ENCODE measurements at places on chromosomes 11 and 22. TPM values are rescaled to one million over a fixed set of nuclear protein-coding genes. Genes with fewer than 3 reads are reported as not detected.

Gene BTG4
- not detected for polyA plus RNA-seq

GRCh38 chr11:26187639-26188038 is 144.3 kb upstream of the ANO3 start:
- DNase-seq, result no peak
- no peak overlapping the region for H3K27ac ChIP-seq
- no peak overlapping the region for H3K4me3 ChIP-seq
- H3K4me1 ChIP-seq, result no peaks in the 10 kb centered on the region
- no peaks in the 10 kb centered on the region for H3K36me3 ChIP-seq

DNA sequence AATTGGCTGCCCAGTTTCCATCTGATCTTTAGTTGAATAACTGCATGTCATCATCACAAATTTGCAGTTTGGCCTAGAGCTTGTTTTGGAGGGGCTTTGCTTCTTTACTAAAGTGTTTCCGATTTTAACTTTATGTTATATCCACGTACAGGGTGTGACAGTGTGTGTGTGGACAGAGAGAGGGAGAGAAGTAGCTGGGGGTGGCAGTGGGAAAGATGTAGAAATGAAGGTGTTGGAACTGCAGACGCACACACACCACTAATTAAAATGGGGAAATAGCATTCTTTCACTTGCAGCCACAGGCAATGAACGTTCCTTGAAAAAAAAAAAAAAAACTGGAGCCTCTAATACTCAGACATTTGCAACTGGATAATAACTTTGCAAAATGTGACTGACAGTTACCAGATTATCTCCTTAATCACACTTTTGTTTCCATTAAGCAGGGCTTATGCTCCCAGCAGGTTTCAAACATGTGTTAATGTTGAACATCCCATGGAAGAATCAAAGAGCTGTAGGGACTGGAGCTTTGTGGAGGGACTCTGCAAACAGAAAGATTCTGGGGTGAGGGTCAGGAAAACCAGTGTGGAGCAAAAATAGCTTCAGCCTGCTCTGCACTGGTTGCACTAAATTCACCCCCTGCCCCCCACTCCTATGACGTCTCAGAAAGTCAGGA is 238.1 kb upstream of the TENM4 start:
- H3K4me1 ChIP-seq, result no peaks in the 10 kb centered on the region
- H3K36me3 ChIP-seq, result no peaks in the 10 kb centered on the region
- no peak overlapping the region for H3K27ac ChIP-seq
- no peaks in the 10 kb centered on the region for H3K27me3 ChIP-seq

Gene ALDH3B1
- not detected for polyA plus RNA-seq

DNA sequence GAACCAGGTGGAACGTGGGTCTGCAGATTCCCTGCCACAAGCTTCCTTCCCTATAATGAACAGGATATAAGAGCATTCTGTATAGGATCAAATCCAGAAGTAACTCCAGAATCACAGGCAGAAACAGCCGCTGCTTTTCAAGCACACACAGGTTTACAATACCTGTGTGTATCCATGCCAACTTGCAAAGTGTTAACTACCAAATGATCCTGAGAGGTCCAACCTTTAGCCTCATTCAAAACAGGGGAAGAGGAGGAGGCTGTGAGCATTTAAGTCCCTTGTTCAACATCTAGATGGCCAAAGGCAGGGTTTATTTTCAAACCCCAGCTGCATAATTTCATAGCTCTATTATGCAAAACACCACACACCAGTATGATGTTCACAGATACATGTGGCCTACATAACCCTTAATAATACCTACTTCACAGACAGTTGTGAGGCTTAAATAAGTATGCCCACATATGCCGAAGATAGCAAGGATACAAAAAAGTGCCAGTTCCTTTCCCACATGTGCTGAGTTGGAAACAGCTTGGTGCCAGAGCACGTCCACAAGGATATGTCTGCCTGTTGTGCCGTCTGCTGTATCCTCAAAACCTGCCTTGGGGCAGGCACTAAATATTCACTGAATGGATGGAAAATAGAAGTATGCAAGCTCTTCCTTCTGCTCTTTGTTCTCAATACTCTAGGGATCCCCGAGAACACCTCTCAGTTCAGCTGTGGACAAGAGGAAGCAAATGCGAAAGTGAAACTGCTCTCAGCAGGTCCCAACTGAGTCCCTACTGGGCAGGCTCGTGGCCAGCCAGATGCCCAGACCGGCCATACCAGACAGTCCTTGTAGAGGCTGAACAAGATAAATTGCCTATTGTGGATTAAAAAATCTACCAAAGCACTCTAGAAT is 66.8 kb downstream of the LARGE1 start:
- H3K36me3 ChIP-seq, result no peaks in the 10 kb centered on the region
- H3K27me3 ChIP-seq, result no peaks in the 10 kb centered on the region
- peak overlapping the region; percentile 62 for H3K4me3 ChIP-seq

DNA sequence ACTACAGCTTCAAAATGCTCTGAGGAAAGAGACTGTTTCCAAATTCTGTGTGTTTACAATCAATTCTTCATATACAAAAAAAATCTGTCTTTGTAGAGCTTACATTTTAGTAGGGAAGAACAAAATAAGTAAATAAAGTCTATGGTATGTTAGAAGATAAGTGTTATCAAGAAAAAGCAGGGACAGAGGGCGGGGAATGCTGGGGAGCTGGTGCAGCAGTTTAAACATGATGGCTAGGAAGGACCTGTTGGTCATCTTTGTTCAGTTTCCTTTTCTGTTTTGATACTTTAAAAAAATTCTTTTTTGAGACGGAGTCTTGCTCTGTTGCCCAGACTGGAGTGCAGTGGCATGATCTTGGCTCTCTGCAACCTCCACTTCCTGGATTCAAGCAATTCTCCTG is 16.1 kb downstream of the TMEM25 start:
- no peaks in the 10 kb centered on the region for H3K27me3 ChIP-seq
- no peak for DNase-seq
- no peak overlapping the region for H3K4me3 ChIP-seq
- no peak overlapping the region for H3K27ac ChIP-seq
- H3K36me3 ChIP-seq, result no peaks in the 10 kb centered on the region

GRCh38 chr11:10611979-10612862 is 43.8 kb upstream of the LYVE1 start:
- H3K4me3 ChIP-seq, result no peak overlapping the region
- H3K4me1 ChIP-seq, result no peaks in the 10 kb centered on the region
- H3K27me3 ChIP-seq, result no peaks in the 10 kb centered on the region
- H3K27ac ChIP-seq, result no peak overlapping the region
- no peaks in the 10 kb centered on the region for H3K36me3 ChIP-seq
- DNase-seq, result no peak

Gene OR4P4
- not detected for polyA plus RNA-seq

Gene MIOX
- polyA plus RNA-seq, result not detected
